Liver (tissue), 10 donors: ENCODE measurements at places on chromosomes 5 and 9. TPM values are rescaled to one million over a fixed set of nuclear protein-coding genes. Genes with fewer than 3 reads are reported as not detected.

The GFI1B gene
- not detected for total RNA-seq

The MTMR12 gene
- 24.3 TPM for total RNA-seq

The MCC gene
- total RNA-seq, result 20.0 TPM

The LEAP2 gene
- 12.0 TPM for total RNA-seq

The CDKN2B-AS1 gene
- not detected for total RNA-seq

The MVB12B gene
- 10.5 TPM for total RNA-seq

The FCHO2 gene
- 12.0 TPM for total RNA-seq

The ROR2 gene
- total RNA-seq, result 0.84 TPM

The ELOVL7 gene
- total RNA-seq, result 2.3 TPM

The HTR4 gene
- 2.4 TPM for total RNA-seq

The PFN3 gene
- not detected for total RNA-seq

The RGS3 gene
- total RNA-seq, result 23.0 TPM

The CCL21 gene
- total RNA-seq, result 4.5 TPM

The GMCL2 gene
- not detected for total RNA-seq

The PPP2R2B gene
- 6.3 TPM for total RNA-seq

The LECT2 gene
- 93.8 TPM for total RNA-seq

The AHRR gene
- 0.33 TPM for total RNA-seq

The RARS1 gene
- 42.5 TPM for total RNA-seq

The CXCL14 gene
- 2.7 TPM for total RNA-seq

The FOCAD gene
- total RNA-seq, result 16.8 TPM

The SLCO6A1 gene
- total RNA-seq, result not detected
